ENCODE measurements at places on chromosomes 3 and 15. TPM values are rescaled to one million over a fixed set of nuclear protein-coding genes. Genes with fewer than 3 reads are reported as not detected.

Gene CFAP44
- total RNA-seq, result 22.6 TPM

DNA sequence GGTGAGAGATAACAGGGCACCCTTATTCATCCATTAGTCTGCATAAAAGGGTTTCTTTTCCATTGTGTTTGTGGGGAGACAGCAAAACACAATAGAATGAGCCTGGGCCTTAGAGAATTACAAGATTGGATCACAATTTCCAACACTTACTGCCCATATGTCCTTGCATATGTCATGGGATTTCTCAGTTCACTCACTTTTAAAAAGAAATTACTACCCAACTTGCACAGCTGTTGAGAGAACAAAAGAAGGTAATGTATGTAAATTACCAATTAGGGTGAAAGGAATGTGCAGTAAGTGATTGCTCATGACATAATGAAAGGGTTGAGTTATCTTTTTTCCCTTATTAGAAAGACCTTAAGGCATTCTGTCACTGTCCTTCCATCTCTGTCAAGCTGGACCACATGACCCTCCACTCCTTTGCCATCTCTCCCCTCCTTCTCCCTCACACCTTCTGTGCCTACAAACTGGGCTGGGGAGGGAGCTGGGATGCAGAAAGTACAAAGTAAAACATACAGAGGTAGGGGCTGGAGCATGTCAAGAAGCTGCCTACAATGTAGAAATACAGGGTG lies 244.2 kb downstream of the ZMAT3 start:
- H3K4me3 ChIP-seq, result no peak overlapping the region
- H3K4me1 ChIP-seq, result no peaks in the 10 kb centered on the region
- no peak for DNase-seq
- H3K27ac ChIP-seq, result no peak overlapping the region
- H3K27me3 ChIP-seq, result no peaks in the 10 kb centered on the region

Gene MYRIP
- not detected for total RNA-seq

DNA sequence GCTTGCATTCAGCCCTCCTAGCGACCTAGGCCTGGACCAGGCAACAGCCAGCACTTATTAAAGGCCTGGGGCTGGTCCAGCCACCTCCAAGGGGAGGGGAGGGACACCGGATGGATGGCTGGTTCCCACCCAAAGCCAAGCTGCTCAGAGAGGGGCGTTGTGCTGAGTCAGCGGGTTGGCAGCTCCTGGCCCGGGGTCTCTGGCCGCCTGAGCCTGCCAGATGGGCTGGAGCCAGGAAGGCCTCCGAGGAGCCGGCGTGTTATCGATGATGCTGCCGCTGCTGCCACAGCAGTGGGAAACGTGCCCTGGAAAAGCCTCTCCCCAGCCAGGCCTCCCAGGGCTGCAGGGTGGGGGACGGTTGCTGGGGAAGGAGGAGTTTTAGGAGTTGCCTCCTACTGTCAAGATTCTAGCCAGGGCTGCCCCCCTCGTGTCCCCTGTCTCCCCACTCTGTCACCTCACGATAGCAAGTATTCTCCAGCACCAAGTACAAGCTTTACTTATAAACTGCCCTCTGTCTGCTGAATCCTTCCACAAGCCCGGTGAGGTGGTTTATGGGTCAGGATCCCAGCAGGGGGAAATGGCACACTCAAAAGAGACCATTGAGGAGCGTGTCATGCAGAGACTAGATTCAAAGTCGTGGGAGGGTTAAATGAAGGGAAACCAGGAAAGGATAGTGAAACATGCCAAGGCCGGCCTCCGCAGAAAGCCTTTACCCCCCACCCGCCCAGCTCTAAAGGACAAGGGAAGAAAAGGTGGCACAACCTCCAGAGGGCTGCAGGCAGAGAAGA lies 43.2 kb upstream of the TSEN2 start:
- no peak overlapping the region for H3K4me3 ChIP-seq
- no peak overlapping the region for H3K27ac ChIP-seq
- no peaks in the 10 kb centered on the region for H3K36me3 ChIP-seq
- no peaks in the 10 kb centered on the region for H3K4me1 ChIP-seq

GRCh38 chr3:141710888-141711616 lies 27.0 kb upstream of the RNF7 start:
- no peak overlapping the region for H3K4me3 ChIP-seq
- H3K27ac ChIP-seq, result no peak overlapping the region
- no peaks in the 10 kb centered on the region for H3K4me1 ChIP-seq
- H3K36me3 ChIP-seq, result no peaks in the 10 kb centered on the region

Gene HRH1
- not detected for total RNA-seq

All from naive thymus-derived CD8-positive, alpha-beta T cell (primary cell).